Endothelial cell of umbilical vein (primary cell): ENCODE measurements at places on chromosomes 3 and 15. TPM values are rescaled to one million over a fixed set of nuclear protein-coding genes. Genes with fewer than 3 reads are reported as not detected.

Gene MRPL3
- 47.8 and 49.6 TPM in 2 replicates for polyA plus RNA-seq

DNA sequence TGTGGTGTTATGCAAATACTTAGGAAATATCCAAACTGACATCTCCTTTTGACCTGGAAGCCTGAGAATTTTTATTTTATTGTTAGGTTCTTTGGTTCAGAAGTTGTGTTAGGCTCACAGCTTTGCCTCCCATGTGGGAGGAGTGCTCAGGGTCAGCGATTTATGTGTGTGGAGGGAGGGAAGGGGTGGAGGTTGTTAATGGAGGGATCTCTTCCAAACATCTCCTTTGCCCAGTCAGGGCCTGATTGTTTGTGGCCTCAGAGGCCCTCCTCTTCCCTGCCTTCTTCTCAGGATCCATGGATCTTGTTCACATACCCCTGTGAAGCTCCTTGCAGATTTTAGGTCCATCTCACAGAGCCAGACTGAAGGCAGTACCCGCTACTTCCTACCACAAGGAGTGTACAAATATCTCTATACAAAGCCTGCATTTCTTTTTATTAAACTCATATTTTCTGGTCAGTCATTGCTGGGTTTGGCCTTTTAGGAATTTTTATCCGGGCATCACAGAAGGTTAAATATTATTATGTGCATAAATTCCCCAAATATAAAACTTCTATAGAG is 40.3 kb downstream of the BBX start:
- DNase-seq, result no peak

GRCh38 chr15:91861223-91861622 is 7.7 kb downstream of the SLCO3A1 start:
- no peak for DNase-seq

Gene TMEM207
- polyA plus RNA-seq, result not detected in 2 replicates

DNA sequence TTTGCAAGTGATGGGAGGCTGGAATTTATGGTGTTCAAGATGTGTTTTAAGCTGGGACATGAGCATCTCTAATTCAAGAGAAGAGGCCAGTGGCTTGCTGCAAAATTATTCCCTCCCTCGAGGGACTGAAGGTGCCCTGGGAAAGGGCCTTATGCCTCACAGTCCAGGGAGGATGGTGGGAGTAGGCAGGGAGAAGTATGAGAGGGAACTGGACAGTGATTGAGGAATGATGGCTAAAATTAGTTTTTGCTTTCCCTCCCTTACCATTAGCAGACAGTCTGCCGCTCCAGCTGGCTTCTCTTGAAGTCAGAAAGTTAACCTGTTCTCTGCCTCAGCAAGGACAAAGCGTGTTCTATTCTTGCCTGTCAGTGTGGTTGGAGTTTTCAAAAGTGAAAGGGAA is 139.8 kb upstream of the SEMA6D start:
- DNase-seq, result no peak

GRCh38 chr15:77810130-77810571 is 177.4 kb upstream of the LINGO1 start:
- DNase-seq, result no peak

Gene SCAANT1
- polyA plus RNA-seq, result not detected in 2 replicates

DNA sequence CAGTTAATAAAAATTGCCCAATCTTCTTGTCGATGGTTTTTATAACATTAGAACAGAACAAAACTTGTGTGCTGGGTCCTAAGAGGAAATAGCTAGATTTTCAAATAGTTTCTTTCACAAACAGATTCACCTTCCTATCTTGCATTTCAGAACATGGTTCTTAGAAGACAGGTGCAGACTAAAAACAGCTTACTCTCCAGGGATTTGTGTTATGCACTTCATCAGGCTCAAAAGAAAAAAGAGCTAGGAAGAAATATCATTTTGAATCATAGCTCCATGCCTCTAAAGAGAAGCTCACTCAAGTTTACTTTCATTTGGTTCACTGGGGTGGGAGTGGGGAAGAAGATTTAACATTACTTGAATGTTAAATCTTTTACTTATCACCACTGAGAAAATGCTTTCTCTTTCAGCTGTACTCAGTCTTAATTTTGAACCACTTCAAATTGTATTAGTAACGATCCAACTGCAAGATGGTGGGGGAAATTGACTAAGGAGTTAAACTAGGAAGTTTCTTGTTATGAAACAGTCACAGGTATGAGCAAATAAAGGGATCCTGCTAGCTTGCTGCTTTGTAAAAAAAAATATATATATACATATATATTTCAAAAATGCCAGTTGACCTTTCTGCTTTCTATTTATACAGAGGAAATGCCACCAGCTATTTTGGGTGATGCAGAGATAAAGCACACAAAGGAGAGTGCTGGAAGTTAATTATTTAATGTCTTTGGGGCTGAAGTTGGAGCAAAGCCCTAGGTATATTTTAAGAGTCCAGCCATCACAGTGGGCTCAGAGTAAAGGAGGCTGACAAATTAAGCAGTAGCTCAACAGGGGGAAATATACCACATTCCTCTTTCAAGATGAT is 28.3 kb upstream of the NUDT16 start:
- DNase-seq, result no peak

GRCh38 chr3:131349946-131350347 is 31.6 kb upstream of the NUDT16 start:
- DNase-seq, result no peak

DNA sequence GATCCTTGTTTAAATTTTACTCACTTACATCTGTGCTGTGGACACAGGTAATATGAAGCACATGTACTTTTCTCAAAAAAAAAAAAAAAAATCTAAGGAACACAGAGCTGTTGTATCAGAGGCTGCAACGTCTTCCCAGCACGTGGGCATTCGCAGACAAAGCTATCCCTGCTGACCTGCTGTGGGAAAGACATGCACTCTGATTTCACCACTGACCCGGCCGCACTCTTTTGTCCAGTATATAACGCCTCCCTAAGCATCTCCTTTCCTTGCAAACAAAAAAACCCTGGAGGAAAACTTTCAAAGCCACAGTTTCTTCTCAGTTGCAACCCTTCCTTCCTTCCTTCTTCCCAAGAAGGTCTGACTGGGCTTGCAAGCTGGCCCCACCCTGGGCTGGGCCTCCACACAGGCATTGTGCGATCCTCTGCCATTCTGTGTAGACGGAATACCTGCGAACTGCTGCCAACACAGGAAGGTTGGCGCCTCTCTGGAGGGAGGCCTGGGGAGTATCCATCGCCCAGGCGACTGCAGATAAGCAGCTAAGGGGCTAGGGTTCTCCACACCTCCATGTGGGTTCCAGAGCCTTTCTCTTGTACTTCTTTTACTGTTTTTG is 50.8 kb downstream of the SLC12A8 start:
- DNase-seq, result no peak

Gene FHIT
- 0.47 and 0.75 TPM in 2 replicates for polyA plus RNA-seq

Gene CFAP44
- 1.3 and 1.5 TPM in 2 replicates for polyA plus RNA-seq

Gene SERINC4
- polyA plus RNA-seq, result 0.05 TPM in 1 of 2 replicates, not detected in the other

Gene IQCB1
- 9.9 and 10.1 TPM in 2 replicates for polyA plus RNA-seq

Gene SI
- polyA plus RNA-seq, result not detected in 2 replicates

GRCh38 chr15:94375997-94376396 is 144.6 kb downstream of the MCTP2 start:
- no peak for DNase-seq

- no peak for DNase-seq
These were observed 173.3 kb downstream of the TMEM108 start for GRCh38 chr3:133211449-133211848.

DNA sequence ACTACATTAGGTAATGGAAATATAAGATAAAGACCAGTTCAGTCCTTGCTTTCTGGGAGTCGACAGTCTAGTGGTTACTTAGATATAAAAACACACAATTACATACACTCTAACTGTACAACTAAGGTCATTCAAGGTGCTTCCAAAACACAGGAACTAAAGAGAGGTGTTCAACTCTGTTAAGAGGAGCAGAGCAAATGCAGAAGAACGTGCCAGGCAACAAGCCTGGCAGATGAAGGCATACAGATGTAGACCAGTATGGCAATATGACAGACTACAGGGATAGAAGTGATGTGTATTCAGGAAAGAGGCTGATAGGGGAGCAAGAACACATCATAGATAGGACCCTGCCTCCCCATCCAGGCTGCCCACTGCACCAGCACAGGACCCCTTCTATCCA is 78.3 kb downstream of the CBLB start:
- DNase-seq, result no peak

Gene PLCH1
- 0.03 TPM in 1 of 2 replicates, not detected in the other for polyA plus RNA-seq

DNA sequence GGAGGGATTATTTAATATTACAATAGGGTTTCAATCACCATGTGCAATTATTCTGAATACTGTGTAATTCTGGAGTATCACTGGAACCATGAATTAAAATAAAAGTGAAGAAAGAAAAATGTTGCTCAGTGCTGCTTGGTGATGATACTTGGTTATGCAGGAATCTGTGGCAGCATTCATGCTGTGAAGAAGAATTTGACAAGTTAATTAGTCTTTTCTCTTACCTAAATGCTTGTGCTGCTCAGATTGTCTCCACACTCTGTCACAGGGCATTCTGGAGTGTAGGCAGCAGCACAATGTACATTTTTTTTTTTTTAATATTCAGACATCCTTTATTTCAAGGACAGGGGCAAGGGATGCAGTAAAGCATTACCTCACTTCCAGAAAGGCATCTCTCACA is 749.3 kb upstream of the CADM2 start:
- DNase-seq, result no peak

DNA sequence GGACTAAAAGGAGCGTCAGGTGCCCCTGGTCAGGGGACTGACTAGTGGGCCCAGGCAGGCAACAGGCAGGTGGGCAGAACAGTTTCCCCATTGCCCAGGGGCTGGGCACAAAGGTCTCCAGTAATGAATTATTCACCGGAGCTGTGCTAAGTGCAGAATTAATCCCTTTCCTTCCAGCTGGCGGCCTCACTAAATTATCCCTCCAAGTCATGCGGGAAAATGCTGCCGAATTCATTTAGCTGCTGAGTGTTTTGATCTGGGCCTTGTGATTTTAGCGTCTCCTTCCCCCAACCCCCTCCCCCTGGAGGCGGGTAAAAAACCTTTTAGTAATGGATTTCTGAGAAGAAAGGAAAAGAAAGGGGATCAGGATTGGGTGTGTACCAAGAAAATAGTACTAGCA is 47.2 kb downstream of the CCDC33 start:
- no peak for DNase-seq

- DNase-seq, result no peak
These were observed 63.1 kb downstream of the ATP2B2 start for GRCh38 chr3:10442151-10442795.

DNA sequence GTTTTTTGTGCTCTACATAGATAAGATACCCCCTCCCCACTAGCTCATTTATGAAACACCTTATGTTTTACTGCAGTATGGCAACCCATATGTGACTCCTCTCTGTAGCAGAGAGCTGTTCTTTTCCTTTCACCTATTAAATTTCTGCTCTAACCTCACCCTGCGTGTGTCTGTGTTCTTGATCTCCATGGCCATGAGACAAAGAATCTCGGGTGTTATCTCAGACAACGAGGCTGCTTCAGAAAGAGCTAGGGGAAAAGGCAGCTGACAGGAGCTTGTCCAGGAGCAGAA is 18.0 kb downstream of the CCR8 start:
- no peak for DNase-seq

Gene IMPG2
- polyA plus RNA-seq, result 0.30 and 0.39 TPM in 2 replicates

- DNase-seq, result no peak
These were observed 103.1 kb upstream of the SKOR1 start for GRCh38 chr15:67722030-67722817.

DNA sequence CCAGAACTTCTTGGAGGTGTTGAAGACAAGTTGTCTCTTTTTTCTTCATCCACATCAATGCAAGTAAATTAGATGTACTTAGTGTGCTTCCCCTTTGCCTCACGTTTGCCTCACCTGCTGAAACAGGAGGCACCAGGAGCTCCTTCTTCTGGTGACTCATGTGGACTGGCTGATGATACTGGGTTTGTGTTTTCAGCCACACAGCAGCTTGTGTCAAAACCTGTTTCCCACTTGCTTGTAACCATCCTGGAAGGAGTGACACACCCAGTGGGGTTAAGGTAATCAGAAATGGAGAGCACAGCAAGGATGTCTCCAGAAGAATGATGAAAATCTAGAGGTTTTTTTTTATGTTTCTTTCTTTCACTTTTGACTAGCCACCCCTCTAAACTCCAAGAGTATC is 143.3 kb upstream of the RBMS3 start:
- no peak for DNase-seq

DNA sequence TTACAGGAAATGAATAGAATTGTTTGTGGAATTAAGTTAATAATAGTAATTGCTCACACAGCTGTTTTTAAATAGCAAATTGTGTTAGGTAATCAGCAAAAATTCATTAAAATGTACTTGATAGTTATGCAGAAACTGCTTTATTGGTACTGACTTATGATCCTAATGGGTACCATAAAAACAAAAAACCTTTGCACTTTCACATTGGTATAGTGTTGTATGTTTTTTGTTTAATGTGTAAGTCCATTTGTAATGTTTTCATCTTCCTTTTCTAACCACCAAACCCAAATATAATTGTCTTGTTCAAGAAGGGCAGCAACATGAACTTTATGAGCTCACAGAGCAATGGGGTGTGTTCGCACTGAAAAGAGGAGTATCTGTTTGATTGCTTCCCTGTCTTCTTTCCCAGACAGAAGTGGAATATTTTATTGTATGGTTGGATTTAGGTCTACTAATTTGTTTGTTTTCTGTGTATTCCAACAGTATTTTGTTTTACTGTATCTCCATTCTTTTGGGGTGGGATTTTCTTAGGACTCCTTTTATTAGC is 135.8 kb downstream of the TCF12 start:
- peak; percentile 37 for DNase-seq

Gene STRA6
- polyA plus RNA-seq, result not detected in 2 replicates

Gene GOLGA8R
- 0.14 and 0.35 TPM in 2 replicates for polyA plus RNA-seq

Gene FAM227B
- polyA plus RNA-seq, result 0.92 and 1.5 TPM in 2 replicates

GRCh38 chr15:82943176-82943575 is 9.3 kb downstream of the HOMER2 start:
- no peak for DNase-seq

DNA sequence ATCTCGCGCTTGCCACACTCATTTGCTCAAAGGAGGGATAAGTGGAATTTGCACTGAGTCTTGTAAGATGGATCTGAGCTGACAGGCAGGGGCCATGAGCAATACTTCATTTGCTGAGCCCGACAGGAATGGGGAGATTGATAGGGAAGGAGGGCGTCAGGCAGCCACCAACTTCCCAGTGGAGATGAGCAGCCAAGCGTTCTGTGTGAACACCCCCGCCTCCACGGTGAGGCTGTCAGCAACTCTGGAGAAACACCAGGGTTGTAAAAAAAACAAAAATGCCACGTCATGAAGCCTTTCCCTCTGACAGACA is 36.8 kb downstream of the TLE3 start:
- DNase-seq, result no peak

Gene PTH1R
- 0.08 TPM in 1 of 2 replicates, not detected in the other for polyA plus RNA-seq

GRCh38 chr3:193906849-193907410 is 229.0 kb upstream of the HES1 start:
- no peak for DNase-seq

Gene NR2F2
- polyA plus RNA-seq, result 105 and 120 TPM in 2 replicates

Gene APEH
- polyA plus RNA-seq, result 74.3 and 74.8 TPM in 2 replicates

- peak; percentile 90 for DNase-seq
These were observed 39.9 kb upstream of the MB21D2 start for GRCh38 chr3:192957441-192958021.
